ENCODE measurements at places on chromosomes 4 and X.
A peak's percentile ranks its signal among the peaks of the same experiment; 100 is the strongest.

- no peak for DNase-seq
These were observed 97.2 kb upstream of the ACSL4 start for GRCh38 chrX:109830157-109830703.

DNA sequence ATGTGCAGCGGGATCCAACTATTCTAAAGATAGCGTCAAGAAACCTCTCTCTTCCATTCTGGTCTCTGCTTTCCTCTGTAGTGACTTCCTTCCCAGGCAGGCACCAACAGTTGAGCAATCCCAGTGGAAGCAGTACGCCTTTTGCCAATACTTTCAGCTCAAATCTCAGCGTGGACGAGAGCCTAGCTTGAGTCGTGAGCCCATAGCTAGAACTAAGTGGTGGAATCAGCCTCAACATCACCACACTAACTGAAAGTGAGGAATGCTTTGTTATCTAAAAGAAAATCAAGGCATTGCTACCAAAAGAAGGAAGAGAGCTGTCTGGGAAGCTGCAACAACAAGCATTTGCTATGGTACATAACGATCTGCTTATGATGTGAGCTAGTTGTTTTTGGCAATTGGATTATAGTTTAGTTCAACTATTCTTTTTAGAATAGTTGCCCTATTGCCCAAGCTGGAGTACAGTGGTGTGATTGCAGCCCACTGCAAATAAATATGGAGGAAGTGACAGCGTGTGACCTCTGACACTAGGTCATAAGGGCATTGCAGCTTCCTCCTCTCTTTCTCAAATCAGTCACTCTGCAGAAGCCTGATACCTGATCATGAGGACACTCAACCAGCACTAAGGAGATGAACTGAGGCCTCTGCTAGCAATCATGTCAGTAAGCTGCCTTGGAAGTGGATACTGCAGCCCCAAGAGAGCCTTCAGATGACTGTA is 24.7 kb upstream of the FRYL start:
- no peak for DNase-seq

GRCh38 chr4:79087071-79087470 is 147.8 kb upstream of the PAQR3 start:
- DNase-seq, result no peak

- peak; percentile 13 for DNase-seq
These were observed 82.0 kb upstream of the CLDN34 start for GRCh38 chrX:9885150-9885549.

DNA sequence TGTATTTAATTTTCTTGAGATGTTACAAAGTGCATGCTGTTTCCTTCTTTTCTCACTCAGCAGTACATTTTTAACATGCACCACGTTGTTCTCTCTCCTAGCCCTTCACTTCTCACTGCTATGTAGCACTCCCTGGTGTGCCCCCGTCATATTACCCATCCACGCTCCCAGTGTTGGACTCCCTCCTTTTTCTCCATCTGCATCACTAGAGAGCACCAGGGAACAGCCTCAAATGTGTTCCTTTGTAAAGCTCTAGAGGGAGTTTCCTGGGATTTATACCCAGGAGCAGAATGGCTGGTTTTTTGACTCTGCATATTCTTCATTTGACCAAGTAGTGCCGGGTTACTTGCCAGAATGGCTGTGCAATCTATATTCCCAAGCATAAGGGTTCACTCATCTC is 240.3 kb upstream of the ANXA3 start:
- DNase-seq, result no peak

GRCh38 chr4:120692964-120693363 is 229.6 kb downstream of the PRDM5 start:
- no peak for DNase-seq

GRCh38 chrX:125439194-125439849 is 119.7 kb downstream of the TEX13C start:
- no peak for DNase-seq

DNA sequence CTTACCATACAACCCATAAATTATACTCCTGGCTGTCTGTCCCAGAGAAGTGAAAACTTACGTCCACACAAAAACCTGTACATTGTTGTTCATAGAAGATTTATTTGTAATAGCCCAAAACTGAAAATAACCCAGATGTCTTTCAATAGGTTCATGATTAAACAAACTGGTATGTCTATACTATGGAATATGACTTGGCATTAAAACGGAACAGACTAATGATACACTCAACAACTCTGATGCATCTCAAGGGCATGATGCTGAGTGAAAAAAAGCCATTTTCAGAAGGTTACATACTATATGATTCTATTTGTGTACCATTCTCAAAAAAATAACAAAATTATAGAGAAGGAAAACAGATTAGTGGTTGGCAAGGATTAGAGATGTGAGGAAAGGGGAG is 11.6 kb upstream of the MND1 start:
- no peak for DNase-seq
